Left ventricle myocardium inferior (tissue), 1 donor: ENCODE measurements at places on chromosomes 13 and 19.

GRCh38 chr13:27774651-27775050, 17.6 kb upstream of the GSX1 start:
- no peaks in the 10 kb centered on the region for H3K36me3 ChIP-seq
- H3K4me1 ChIP-seq: peaks cover 6% of the 10 kb centered on the region
- H3K27ac ChIP-seq: no peak overlapping the region
- no peak for DNase-seq

GRCh38 chr19:7916103-7916954, 1.7 kb downstream of the TGFBR3L start:
- peaks cover 54% of the 10 kb centered on the region for H3K4me1 ChIP-seq
- peak overlapping the region; percentile 83 for H3K27ac ChIP-seq
- H3K36me3 ChIP-seq: peaks cover 24% of the 10 kb centered on the region
- no peak for DNase-seq
- H3K4me3 ChIP-seq: peak overlapping the region; percentile 63
- peaks cover 55% of the 10 kb centered on the region for H3K27me3 ChIP-seq

- no peaks in the 10 kb centered on the region for H3K4me1 ChIP-seq
- no peak overlapping the region for H3K27ac ChIP-seq
- no peak for DNase-seq
These were observed 278.7 kb downstream of the PCDH9 start for GRCh38 chr13:66951426-66951825.

- no peaks in the 10 kb centered on the region for H3K4me1 ChIP-seq
- DNase-seq: no peak
- H3K27ac ChIP-seq: no peak overlapping the region
These were observed 956.1 kb upstream of the PCDH20 start for GRCh38 chr13:62371737-62372136.
